ENCODE measurements at places on chromosomes 13 and 19. TPM values are rescaled to one million over a fixed set of nuclear protein-coding genes. Genes with fewer than 3 reads are reported as not detected.

GRCh38 chr19:35318679-35319448 is 10.1 kb upstream of the CD22 start:
- H3K36me3 ChIP-seq: no peaks in the 10 kb centered on the region
- DNase-seq: no peak
- no peak overlapping the region for H3K4me3 ChIP-seq
- peaks cover 7% of the 10 kb centered on the region for H3K4me1 ChIP-seq
- no peak overlapping the region for H3K27ac ChIP-seq
- H3K27me3 ChIP-seq: peaks cover 5% of the 10 kb centered on the region

GRCh38 chr13:43878892-43879754 is at the start of gene CCDC122:
Gene CCDC122 (minus strand): TSS chr13:43879740. CDS start chr13:43869376, 10,364 bp downstream.
- peak within 1 kb of the TSS; percentile 90 for H3K4me3 ChIP-seq
- peaks cover 7% of the 10 kb centered on the region for H3K36me3 ChIP-seq
- H3K4me1 ChIP-seq: peaks cover 21% of the 10 kb centered on the region
- DNase-seq: peak; percentile 81
- H3K27me3 ChIP-seq: peaks cover 6% of the 10 kb centered on the region

GRCh38 chr19:15452111-15453047 is 2.6 kb upstream of the WIZ start:
- no peak overlapping the region for H3K4me3 ChIP-seq
- H3K36me3 ChIP-seq: peaks cover 23% of the 10 kb centered on the region
- peaks cover 39% of the 10 kb centered on the region for H3K27me3 ChIP-seq
- H3K4me1 ChIP-seq: peaks cover 12% of the 10 kb centered on the region

DNA sequence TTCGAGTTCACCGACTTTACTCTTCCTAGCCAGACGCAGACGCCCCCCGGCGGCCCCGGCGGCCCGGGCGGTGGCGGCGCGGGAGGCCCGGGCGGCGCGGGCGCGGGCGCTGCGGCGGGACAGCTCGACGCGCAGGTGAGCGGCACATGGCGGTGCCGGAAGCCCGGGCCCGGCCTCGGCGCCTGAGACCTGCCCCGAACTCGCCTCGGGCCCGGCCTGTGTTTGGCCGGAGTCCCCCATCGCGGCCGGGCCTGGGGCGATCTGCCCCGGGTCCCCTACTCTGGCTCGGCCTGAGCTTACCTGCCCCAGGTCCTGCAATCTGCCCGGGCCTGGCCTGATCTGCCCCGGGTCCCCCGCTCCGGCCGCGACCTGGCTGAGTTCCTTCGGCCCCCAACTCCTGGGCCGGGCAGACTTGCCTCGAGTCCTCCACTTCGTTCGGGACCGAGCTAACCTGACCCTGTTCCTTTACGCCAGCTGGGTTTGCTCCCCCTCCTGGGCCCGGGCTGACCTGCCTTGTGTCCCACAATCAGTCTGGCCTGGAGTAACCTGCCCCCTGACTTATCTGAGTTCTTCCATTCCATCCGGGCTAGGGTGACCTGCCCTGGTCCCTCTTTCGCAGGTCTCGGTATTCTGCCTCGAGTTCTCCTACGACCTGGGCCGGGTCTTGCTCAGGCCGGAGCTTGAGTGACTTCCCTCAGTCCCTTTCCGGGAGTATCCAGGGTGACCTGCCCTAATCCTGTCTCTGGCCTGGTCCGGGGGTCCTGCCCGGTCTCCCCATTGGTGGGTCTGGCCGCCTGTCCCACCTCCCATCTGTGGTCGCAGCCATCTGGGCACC is 764 bp downstream of the UPF1 start:
- peaks cover 2% of the 10 kb centered on the region for H3K27me3 ChIP-seq
- peak overlapping the region; percentile 77 for H3K27ac ChIP-seq
- DNase-seq: peak; percentile 37
- H3K36me3 ChIP-seq: peaks cover 13% of the 10 kb centered on the region
- H3K4me3 ChIP-seq: peak overlapping the region; percentile 98
- peaks cover 27% of the 10 kb centered on the region for H3K4me1 ChIP-seq

RNF113B gene
- not detected for total RNA-seq

GRCh38 chr13:112457485-112457884 is 81.3 kb downstream of the SPACA7 start:
- peaks cover 4% of the 10 kb centered on the region for H3K27me3 ChIP-seq
- DNase-seq: no peak

DNA sequence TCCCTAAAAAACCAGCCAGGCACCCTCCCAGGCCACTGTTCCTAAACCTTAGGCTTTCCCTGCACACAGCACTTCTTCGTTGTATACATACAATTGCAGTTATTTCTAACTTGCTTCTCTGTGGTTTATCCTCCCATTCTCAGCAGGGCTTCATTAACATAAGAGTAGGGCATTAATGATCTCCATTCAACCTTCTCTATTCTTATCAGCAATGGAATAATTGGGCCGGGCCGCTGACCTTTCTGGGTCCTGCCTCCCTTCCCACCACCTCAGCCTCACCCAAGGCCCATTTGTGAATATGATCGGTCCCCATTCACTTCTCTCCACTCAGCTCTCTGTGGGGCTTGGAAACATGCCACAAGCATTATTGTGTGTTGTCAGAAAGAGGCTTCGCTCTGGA is 184.2 kb downstream of the SUCLA2 start:
- no peak for DNase-seq
- peaks cover 13% of the 10 kb centered on the region for H3K4me1 ChIP-seq
- H3K27me3 ChIP-seq: no peaks in the 10 kb centered on the region
- H3K4me3 ChIP-seq: no peak overlapping the region

DNA sequence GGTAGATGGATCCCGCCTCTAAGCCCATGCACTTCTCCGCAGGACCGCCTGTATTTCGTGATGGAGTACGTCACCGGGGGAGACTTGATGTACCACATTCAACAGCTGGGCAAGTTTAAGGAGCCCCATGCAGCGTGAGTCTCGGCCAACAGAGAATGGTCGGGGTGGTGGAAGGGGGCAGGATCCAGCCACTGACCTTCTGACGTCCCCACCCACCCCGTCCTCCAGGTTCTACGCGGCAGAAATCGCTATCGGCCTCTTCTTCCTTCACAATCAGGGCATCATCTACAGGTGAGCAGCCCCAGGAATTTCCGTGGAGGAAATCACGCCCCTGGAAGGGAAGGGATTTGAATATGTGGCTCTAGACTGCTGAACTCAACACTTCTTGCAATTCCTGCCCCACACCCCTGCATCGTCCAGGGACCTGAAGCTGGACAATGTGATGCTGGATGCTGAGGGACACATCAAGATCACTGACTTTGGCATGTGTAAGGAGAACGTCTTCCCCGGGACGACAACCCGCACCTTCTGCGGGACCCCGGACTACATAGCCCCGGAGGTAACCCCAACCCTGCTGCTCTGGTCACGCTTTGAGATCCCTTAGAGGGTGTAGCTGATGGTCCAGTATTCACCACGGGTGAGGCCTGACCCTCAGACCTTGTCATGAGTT is 8.8 kb upstream of the CACNG7 start:
- H3K4me1 ChIP-seq: peaks cover 13% of the 10 kb centered on the region
- H3K4me3 ChIP-seq: no peak overlapping the region
- H3K27ac ChIP-seq: no peak overlapping the region
- H3K36me3 ChIP-seq: no peaks in the 10 kb centered on the region
- H3K27me3 ChIP-seq: peaks cover 17% of the 10 kb centered on the region

- peak overlapping the region; percentile 62 for H3K4me3 ChIP-seq
- no peaks in the 10 kb centered on the region for H3K27me3 ChIP-seq
- DNase-seq: no peak
- H3K27ac ChIP-seq: no peak overlapping the region
- peaks cover 78% of the 10 kb centered on the region for H3K36me3 ChIP-seq
Observed at GRCh38 chr19:9757544-9758501, 10.7 kb downstream of the ZNF846 start.

GRCh38 chr13:66048888-66049287 is 1181.2 kb downstream of the PCDH9 start:
- no peaks in the 10 kb centered on the region for H3K27me3 ChIP-seq
- H3K4me1 ChIP-seq: no peaks in the 10 kb centered on the region
- DNase-seq: no peak
- no peak overlapping the region for H3K4me3 ChIP-seq

DNA sequence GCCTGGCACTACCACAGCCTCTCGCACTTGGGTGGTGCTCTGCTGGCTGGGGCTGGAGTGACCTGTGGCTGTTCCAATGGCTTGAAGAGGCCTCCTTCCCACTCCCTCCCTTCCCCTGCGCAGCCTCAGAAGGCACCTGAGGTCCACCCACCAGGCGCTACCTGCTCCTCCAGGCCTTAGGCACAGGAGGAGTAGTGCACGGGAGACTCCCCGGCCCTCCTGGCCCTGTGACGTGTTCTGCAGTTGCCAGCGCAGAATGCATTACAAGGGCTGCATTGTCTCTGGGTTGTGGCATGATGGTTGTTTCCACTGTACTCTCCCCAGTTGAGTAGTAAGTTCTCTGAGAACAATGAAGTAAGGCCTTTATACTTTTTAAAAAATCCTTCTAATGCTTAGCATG is 128.6 kb downstream of the TEX29 start:
- no peak overlapping the region for H3K4me3 ChIP-seq
- no peaks in the 10 kb centered on the region for H3K4me1 ChIP-seq
- no peak overlapping the region for H3K27ac ChIP-seq

ZNF792 gene
- total RNA-seq: 68.6 TPM

GRCh38 chr19:29956855-29957254 is 14.8 kb downstream of the URI1 start:
- H3K27ac ChIP-seq: no peak overlapping the region
- H3K4me1 ChIP-seq: peaks cover 9% of the 10 kb centered on the region
- no peak for DNase-seq
- H3K36me3 ChIP-seq: no peaks in the 10 kb centered on the region

DNA sequence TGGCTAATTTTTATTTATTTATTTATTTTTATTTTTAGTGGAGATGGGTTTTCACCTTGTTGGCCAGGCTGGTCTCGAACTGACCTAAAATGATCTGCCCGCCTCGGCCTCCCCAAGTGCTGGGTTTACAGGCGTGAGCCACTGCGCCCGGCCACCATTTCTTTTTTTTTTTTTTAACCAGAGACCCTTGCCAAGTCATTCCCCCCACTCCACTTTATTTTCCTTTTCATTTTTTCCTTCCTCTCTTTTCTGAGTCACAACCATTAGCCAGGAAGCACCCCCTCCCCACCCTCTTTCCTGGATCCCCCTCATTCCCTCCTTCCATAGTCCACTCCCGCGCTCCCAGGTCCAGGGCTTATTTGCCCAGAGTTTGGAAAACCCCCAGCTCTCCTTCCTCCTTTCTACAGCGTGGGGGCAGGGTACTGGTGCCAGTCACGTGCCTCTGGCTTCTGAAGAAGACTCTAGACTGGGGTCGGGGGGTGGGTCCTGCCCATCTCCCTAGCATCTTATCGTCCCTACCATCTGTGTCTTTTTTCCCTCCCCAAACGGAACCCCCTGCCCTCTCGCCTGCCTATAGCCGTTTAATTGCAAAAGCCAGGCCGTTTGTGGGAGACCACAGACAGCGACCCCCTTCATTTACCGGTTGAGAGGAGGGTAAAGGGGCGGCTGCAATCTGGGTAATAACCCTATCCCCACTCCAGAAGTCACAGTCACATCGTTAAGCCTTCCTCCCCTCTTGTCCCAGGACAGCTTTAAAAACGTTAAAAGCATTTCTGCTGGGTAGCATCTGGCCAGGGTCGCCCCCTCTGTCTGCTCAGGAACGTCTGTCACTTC is 1.1 kb upstream of the CALR start:
- peaks cover 26% of the 10 kb centered on the region for H3K36me3 ChIP-seq
- H3K4me1 ChIP-seq: peaks cover 41% of the 10 kb centered on the region
- peak overlapping the region; percentile 100 for H3K4me3 ChIP-seq
- peak; percentile 49 for DNase-seq
- H3K27ac ChIP-seq: peak overlapping the region; percentile 75

- no peak overlapping the region for H3K4me3 ChIP-seq
- H3K4me1 ChIP-seq: no peaks in the 10 kb centered on the region
- no peak for DNase-seq
- peaks cover 1% of the 10 kb centered on the region for H3K27me3 ChIP-seq
Observed at GRCh38 chr13:103430368-103430767, 364.2 kb upstream of the SLC10A2 start.

- H3K36me3 ChIP-seq: peaks cover 17% of the 10 kb centered on the region
- H3K4me1 ChIP-seq: peaks cover 7% of the 10 kb centered on the region
- peak overlapping the region; percentile 71 for H3K4me3 ChIP-seq
- H3K27me3 ChIP-seq: peaks cover 19% of the 10 kb centered on the region
- no peak for DNase-seq
- no peak overlapping the region for H3K27ac ChIP-seq
Observed at GRCh38 chr19:3785451-3785937, 687 bp downstream of the MATK start.

DNA sequence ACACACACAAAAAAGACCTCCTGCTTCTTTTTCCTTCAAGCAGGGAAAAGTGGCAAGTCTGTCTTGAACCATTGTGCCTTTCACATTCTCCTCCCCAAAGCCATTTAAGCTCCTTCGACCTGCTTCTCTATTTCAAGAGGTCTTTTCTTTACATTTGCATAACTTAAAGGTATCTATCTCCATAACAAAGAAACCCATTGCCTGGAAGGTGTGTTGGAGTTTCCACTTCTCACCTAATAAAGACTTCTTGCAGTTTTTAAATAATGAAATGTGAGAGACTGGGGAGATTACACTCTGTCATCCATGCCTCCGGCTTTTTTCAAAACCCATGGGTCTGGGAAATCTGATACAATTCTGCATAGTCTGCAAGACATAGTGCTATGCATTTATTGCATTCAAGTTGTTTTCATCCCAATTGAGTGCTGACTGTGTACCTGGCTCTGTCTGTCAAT is 41.8 kb upstream of the NBEA start:
- peaks cover 3% of the 10 kb centered on the region for H3K4me1 ChIP-seq
- H3K36me3 ChIP-seq: no peaks in the 10 kb centered on the region
- H3K27ac ChIP-seq: no peak overlapping the region
- no peak for DNase-seq
- H3K27me3 ChIP-seq: no peaks in the 10 kb centered on the region

UQCRFS1 gene
- total RNA-seq: 32.6 TPM

DNA sequence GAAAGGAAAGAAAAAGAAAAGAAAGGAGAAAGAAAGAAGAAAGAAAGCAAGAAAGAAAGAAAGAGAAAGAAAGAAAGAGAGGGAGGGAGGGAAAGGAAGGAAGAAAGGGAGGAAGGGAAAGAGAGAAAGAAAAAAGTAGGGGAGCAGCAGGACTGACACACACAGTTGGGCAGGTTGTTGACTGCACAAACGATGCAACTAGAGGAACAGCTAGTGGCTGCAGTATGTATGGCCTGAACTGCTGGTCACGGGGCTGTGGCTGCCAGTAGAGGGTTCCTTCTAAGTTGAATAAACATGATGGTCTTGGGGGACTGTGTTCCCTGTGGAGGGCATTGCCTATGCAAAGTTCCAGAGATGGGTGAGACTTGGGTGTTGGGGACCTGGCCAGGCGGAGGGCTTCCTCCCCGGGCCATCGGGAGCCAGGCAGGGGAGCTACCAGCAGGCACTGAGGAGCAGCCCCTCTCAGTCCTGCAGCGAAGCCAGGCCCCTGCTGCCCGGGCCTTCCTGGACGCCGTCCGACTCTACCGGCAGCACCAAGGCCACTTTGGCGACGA is 16.7 kb upstream of the COLGALT1 start:
- peaks cover 3% of the 10 kb centered on the region for H3K36me3 ChIP-seq
- H3K27ac ChIP-seq: peak overlapping the region; percentile 52
- peak overlapping the region; percentile 60 for H3K4me3 ChIP-seq
- DNase-seq: no peak
- peaks cover 22% of the 10 kb centered on the region for H3K27me3 ChIP-seq
- H3K4me1 ChIP-seq: peaks cover 15% of the 10 kb centered on the region

SULT2A1 gene
- not detected for total RNA-seq

- peaks cover 3% of the 10 kb centered on the region for H3K27me3 ChIP-seq
- no peak overlapping the region for H3K4me3 ChIP-seq
- no peaks in the 10 kb centered on the region for H3K4me1 ChIP-seq
- DNase-seq: no peak
- H3K27ac ChIP-seq: no peak overlapping the region
Observed at GRCh38 chr19:9354651-9355050, 8.2 kb upstream of the ZNF177 start.

FCGBP gene
- 1.8 TPM for total RNA-seq
